ENCODE measurements at places on chromosomes 11 and 22.

- no peak for DNase-seq
These were observed 940.4 kb downstream of the DLG2 start for GRCh38 chr11:84686716-84687115.

DNA sequence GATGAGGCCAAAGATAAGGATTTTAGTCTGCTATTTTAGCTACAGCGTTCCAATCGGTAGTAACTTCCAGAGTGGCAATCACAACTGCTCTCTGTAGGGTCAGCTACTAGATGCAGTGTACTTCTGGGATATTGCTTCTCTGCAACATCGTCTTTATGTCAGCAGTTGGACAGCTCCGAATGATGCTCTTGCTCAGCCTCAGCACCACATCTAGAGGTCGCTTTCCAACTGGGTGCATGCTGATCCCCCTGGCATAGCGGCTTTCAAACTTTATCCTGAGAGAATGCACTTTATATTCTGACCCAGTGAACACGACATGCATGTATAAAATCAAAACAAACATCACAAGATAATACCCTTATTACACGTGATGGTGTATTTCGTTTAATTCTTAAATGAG, 219.6 kb downstream of the C11orf87 start:
- no peak for DNase-seq

DNA sequence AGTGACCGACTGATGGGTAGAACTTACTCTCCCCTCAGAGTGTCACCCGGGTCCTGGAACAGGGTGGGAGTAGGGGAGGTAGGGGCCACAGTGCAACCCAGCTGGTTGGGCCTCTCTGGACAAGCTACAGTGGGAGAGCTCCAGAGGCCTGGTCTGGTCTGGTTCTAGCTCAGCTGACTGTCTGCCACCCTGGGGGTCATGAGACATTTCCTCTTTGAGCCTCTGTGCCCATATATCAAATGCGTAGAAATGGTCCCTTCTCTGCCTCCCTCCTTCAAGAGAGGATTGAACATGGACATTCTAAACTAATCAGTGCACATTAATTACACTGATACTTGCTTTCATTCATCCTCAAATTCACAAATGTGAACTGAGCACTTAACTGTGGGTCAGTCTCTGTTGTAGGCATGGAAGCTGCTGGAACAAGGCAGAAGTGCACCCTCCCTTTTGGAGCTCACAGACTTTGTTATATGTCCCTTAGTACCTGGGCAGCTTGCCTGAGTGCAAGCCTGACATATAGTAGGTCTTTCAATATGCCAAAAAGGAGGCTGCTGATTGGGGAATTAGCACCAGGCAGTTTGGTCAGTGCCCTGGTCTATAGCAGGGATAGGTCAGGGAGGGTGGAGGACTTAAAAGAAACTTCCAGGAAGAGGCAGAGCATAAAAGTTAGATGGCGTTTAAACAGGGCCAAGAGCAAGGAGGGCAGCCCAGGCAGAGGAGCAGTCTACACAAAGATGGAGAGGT, 25.7 kb downstream of the ARHGEF17 start:
- no peak for DNase-seq

GRCh38 chr22:41831383-41831782, 1.5 kb upstream of the SREBF2 start:
- DNase-seq, result no peak

- no peak for DNase-seq
These were observed 72.1 kb downstream of the DGCR2 start for GRCh38 chr22:19050117-19050516.

GRCh38 chr11:102448869-102449224, 3.7 kb downstream of the TMEM123 start:
- no peak for DNase-seq

GRCh38 chr11:44634401-44635281, 69.2 kb downstream of the CD82 start:
- DNase-seq, result peak; percentile 71

- DNase-seq, result peak; percentile 64
These were observed 191.7 kb downstream of the KIRREL3 start for GRCh38 chr11:126808836-126809235.

GRCh38 chr11:22477312-22477711, 139.1 kb downstream of the SLC17A6 start:
- DNase-seq, result no peak

DNA sequence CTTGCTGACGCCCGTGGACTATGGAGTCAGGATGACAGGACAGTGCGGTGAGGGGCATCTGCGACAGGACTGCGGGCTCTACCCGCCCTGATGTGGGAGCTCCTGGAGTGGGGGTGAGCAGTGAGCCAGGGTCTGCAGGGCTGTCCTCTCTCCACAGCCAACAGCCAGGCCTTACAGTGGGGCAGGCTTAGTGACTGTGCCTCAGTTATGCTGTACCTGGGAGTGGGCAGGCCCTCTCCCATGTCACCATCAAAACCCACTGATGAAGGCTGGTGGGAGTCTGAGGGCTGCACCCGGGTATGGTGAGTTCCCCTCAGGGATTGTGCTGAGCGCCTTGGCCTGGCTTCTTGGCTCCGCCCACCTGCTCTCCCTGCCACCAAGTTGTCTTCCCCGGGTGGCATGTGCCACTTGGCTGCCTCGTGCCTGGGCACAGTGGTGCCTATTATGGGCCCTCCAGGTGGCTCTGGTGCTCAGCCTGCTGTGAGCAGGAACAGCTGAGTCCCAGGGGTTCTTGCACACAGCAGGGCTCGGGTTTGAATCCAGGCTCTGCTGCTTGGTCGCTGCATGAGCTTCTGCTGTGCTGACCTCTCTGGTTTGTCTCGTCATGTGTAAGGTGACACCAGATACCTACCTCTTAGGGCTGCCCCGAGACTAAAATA, 4.1 kb upstream of the TRIOBP start:
- no peak for DNase-seq

DNA sequence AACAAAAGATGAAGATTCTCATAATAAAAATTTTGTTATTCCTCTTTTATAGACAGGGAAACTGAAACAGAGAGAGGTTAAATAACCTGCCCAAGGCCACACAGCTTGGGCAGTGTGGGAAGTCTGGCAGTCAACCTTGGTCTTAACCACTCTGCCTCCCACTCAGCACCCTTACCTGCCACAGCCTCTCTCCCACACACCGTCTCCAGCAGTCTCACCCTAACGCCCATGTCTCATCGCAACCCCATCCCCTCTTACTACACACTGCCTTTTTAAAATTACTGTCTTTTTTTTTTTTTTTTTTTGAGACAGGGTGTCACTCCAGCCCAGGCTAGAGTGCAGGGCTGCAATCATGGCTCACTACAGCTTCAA, 25.0 kb downstream of the ARRB1 start:
- DNase-seq, result no peak

DNA sequence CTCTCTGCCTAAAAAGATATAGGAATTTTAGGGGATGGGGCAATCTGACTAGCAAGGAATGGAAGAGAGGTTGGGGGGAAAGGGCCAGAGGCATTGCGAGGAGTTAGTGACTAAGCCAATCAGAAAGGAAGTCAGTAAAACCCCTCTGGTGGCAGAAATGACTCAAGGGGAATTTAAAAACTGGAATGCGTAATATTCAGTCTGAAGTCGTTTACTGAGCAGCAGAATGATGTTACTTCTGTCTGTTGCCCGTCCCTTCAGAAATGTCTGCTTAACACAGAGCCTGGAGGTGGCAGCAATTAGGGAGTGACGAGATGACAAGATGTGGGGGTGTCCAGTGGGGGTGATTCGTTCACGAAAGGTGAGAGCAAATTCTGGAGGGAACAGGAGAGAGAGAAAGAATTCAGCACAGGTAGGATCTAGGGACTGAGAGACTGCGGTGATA, 107.7 kb upstream of the CLMP start:
- no peak for DNase-seq

DNA sequence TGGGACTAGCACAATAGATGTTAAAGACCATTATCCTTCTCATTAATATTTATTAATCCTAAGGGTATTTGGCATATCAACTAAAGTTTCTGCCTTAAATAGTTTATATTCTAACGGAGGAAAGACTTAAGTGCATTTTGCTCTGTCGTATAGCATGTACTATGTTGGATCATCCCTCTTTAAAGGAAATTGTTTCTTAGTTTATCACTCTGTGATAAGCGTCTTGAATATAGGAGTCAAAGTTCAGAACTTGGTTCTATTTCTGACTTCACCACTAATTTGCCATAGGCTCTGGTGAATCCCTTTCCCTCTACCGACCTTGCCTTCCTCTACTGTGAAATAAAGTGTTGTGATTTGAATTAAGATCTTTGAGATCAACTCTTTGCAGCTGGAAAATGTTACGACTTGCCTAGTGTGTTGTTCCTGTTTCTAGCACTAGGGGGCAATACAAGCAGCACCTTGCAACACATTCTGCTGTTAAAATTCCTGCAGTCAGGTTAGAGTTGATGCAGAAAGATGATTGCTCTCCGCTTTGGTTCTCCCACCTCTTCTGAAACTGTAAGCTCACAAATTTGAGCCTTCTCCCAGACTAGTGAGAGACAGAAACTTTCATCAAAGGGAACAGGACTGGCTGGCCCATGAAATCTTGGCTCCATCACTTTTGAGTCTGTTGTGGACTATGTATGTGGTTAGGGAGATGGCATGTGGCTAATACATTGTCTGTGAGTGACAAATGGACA, 27.8 kb upstream of the ZNRF3 start:
- peak; percentile 63 for DNase-seq

DNA sequence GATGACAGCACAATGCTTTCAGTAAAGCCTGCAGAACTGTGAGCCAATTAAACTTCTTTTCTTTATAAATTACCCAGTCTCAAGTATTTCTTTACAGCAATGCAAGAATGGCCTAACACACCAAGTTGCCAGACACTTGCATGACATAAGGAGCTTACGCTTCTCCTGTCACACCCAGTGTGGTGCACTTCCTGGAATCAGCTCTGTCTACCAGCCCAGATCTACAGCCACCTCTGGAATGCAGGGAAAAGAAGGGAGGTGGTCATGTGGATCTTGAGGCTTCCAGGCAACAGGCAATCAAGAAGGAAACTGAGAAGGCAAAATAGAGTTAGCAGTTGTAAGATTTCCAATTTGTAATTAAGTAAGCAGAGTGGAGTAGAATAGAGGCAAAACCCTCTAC, 37.4 kb upstream of the SESN3 start:
- no peak for DNase-seq

DNA sequence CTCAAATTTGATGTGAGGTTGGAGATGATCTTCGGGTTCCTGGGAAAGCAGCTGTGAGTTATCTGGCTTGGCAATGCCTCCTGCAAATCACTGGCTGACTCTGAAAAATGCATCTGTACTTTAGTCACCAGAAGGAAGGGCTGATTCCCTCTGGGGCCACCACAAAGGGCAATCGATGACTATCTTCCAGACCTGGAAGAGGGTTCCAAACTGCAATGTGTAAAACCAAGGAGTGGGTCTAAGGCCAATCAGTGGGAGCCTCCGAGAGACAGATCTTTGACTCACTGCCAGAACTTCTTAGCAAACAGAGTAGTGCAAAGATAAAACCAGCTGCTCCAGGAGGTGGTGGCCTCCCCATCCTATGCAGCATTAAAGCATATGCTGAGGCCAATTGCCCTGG, 29.1 kb upstream of the PAK1 start:
- DNase-seq, result no peak

GRCh38 chr11:86917589-86917988, 37.6 kb downstream of the FZD4 start:
- DNase-seq, result no peak

DNA sequence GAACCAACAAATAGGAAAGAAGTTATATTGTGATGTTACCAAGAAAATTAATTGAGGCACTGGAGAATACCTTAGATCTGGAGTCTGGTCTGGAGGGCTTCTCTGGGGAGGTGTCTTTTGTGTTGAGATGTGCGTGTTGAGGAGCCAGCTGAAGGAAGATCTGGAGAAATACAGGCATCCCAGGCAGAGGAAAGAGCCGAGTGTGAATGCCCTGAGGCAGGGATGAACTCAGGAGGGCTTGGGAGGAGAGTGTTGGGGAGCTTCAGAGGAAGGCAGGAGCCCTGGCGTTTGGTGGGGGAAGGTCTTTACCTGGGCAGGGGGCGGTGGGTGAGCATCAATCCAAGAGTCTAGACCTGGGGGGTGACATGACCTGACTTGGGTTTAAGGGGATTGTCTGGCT, 13.1 kb downstream of the SYNGR1 start:
- no peak for DNase-seq

- no peak for DNase-seq
These were observed 494.6 kb upstream of the FAT3 start for GRCh38 chr11:91730057-91730456.

DNA sequence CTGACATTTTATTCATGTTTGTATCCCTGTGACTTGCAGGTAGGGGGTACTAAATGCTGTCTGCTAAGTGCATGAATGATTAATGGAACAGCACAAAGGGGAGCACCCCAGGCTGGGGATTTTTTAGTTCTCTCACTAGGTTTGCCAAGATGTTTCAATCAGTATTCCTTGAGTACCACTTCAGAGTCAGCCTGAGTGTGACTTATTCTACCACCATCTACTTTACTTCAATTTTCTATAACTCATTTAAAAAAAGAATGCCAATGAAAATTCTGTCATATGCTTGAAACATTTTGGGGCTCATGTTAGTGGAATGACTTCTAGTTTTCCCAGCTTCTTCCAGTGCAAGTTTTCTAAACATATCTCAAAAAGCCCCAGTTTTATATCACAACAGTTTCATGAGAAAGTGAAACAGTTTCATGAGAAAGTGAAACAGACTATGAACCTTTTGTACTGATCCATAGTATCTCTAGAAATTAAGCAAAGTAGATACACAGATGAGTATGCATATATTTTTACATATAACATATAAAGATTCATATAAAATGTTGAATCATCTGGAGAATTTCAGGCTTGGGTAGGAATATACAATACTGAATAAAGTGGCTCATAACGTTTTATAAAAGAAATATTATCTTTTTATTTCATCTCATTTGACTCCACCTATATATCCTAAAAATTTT, 252.4 kb downstream of the GRM5 start:
- DNase-seq, result no peak

Measured in midbrain (tissue), 1 donor.